ENCODE measurements at places on chromosomes 4 and X.

DNA sequence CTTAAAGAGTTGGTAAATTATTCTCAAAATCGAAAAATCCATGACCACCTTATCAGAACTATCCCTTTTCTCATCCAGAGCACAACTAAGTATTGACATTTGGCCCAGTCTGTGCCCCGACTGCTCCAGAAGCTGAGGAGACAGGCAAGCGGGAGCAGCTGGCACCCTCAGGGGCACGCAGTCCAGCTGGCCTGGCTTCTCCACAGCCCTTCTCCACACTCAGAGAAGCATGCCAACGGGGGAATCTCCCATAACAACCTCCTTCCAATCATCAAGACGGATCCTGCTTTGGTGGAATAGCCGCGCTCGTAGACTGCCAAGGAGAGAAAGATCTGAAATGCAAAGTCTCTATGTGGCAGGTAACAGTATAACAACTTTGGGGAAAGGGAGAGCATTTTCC is 85.4 kb downstream of the AFAP1 start:
- DNase-seq = no peak

DNA sequence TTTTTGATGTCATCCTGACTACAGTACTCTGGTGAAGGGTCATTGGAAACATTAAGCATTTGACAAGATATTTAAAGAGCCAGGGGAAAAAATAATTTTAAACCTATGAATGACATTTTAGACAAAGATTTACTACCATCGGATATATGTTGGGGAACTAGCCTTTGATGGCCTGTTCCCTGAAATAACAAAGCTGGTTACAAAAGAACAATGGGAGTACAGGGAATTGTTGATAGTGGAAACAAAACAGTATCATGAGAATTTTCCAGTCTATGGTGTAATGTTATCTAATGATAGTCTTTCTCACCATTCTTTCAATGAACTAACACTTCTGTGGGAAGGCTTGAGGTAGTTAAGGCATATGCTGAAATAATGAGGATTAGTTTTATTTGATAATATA is 125.9 kb upstream of the KLHL4 start:
- no peak for DNase-seq

DNA sequence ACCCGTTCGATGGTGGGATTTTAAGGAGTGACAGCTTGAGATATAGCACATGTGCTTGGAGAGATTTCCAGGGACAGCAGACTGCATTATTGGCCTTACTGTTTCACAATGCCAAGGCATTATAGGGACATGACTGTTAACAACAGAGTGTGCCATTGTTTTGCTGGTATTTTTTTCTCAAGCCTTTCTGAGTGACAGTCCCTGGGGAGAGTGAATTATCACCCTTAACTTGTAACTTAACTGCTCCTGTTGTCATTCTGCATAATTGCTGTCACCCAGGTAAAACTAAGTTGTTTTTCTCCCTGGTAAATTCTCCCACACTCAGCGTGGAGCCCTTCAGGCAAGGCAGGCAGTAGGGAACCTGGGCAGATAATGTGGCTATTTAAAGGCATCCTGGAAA is 989.2 kb upstream of the LCORL start:
- DNase-seq = no peak

DNA sequence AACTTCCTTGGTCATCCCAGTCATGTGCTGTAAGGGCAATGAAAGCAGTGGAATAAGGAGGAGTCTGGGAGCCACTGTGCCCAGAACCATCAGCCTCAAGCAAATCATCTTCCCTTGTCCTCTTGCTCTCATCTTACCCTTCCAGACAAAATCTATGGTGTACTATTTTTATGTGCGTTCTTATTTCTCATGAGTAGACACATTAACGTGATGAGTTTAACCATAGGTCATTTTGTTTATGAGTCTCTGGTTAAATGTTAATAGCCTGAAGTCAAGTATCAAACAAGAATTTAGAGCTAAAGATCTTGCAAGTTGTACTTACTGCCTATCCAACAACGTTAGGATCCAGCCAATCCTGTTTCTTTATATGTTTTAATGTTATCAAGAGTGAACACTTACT is 495.3 kb downstream of the SPRY1 start:
- no peak for DNase-seq

DNA sequence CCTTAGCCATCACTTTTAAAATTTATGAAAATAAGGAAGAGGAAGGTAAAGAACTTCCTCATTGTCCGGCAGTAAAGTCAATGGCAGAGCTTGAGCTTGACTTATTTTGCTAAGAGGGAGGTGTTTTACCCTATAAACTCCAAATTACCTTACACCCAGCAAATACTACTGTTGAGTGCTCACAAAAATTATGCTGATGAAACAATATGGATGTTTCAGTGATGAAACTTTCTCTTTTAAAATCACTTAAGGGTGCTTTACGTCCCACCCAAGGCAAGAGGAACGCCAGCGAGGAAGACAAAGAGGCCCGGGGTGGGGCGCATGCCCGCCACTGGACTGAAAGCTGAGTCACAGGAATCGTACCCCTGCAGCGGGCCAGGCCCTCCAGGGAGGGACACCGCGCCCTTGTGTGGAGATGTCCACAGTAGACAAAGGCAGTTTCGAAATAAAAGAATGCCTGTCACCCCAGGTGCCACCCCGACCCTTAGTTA is 560 bp upstream of the TMSB4X start:
- peak; percentile 28 for DNase-seq

GRCh38 chr4:154390324-154390723 is 101.3 kb downstream of the DCHS2 start:
- no peak for DNase-seq

DNA sequence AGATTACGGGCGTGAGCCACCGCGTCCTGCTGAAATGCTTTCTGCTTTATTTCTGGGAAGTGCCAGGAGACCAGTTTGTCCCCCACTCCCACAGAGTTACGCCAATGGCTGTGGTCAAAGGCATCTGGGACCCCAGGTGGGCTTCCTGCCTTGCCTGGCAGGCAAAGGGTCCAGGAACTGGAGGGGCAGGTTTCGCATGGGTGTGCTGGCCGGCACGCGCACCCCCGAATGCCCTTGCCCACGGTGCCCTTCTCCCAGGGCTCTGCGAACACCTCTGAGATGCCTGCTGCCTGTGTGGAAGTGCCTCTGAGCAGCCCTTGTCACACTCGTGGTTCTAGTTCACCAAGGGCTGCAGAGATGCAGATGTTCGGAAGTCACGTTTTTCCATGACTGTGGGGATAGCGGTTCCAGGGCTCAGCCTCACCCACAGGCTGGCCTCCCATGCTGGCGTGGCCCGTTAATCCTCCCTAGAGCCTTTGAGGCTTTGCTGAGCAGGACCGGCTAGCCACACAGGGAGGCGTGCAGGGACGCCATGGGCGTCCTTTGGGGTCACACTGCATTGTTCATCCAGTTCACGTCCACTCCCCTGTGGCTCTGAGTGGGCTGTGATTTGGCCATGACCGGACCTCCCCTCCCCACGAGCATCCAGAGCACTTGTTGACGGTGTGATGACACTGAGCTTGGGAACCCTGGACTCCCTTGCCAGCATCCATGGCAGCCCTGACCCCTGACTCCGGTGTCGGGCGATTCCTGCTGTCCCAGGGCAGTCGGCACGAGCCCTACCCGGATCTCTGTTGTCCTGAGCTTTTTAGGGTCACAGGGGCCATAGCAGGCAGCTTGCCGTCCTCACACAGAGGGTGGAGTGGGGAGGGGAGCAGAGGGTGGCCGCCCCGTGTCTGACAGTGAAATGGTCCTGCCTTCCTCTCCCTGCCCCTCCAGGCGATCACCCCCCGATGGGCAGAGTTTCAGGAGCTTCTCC is 12.7 kb upstream of the ADD1 start:
- DNase-seq = no peak

- no peak for DNase-seq
Measured at GRCh38 chr4:38154252-38154651, 194.1 kb downstream of the PTTG2 start.

DNA sequence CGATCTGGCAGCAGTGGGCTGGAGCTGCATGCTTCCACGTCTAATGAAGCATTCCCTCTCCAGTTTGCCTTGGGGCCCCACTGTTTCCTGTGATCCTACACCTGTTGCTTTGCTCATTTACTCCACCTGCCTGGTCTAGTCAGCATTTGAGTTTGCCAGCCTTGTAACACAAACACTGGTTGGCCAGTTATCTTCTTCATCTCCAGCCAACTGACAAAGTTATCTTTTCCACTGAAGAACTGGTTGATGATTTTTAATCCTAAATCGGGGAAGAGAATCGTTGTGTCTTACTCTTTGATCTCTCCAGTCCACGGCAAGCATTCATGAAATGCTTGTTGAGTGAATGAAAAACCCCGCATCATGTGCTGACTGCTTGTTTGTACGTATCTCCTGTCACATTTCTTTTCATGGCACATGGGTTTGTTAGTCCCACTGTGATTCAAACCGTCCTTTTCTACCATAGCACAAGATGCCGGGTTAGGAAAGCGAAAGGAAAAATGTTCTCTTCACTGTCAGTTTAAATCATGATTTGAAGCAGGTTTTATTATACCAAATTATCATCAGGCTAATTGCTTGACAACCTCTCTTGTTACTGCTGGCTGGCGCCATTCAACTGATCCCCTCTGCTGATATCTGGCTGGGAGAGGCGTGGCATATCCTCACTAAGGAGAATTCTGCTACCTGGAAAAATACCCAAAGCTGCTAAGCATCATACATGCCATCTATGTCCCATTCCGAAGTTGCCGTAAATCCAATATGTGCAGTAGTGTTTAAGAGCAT is 144.8 kb downstream of the SHROOM3 start:
- peak; percentile 88 for DNase-seq

Measured in SJCRH30 (cell line).